Fibroblast of skin of right quadriceps (primary cell): ENCODE measurements at places on chromosomes 5 and 9.

DNA sequence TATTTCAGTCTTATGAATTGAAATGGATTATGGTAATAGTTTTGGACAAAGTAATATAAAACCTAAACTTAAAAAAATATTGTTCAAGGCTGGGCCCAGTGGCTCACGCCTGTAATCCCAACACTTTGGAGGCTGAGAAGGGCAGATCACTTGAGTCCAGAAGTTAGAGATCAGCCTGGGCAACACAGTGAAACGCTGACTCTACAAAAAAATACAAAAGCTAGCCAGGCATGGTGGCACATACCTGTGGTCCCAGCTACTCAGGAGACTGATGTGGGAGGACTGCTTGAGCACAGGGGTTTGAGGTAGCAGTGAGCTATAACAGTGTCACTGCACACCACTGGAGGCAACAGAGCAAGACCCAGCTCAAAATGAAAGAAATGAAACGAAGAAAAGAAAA, 81.9 kb downstream of the SCAI start:
- DNase-seq, result no peak

GRCh38 chr9:2340046-2340760, 281.4 kb upstream of the VLDLR start:
- no peak for DNase-seq

DNA sequence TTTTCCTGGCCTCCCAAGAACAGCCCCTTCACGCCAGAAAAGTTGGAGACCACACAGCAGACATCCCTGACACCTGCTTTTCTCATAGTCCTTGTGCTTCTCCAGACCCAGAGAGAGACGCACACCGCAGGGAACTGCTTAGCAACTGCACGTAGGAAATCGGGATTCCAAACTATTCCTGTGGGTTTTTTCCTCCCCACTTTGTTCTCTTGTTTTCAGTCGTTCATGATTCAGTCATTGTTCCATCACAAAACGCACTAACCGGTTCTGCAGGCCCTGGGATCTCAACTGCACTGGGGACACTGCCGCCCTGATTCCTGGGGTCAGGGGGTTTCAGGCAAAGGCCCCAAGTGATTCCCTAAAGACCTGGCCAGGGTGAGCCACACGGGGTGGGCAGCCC, 588.0 kb upstream of the KLF4 start:
- no peak for DNase-seq

DNA sequence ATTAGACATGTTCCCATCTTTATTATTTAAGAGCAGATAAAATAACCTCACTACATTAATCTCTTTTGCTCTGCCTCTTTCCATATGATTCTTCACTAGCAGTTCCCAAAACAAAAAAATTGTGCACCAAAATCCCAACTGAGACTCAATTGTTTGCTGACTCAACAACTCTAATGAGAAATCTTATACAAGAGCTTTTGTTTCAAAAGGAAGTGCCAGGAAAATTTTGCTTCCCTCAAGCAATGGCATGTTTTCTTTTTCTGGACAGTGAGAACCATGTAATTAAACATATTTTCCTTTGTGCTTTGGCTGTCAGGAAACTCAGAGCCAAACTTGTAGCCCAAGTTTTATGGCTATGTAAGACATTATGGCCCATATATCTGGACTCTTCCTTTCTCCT, 62.0 kb downstream of the TMC1 start:
- DNase-seq, result no peak

DNA sequence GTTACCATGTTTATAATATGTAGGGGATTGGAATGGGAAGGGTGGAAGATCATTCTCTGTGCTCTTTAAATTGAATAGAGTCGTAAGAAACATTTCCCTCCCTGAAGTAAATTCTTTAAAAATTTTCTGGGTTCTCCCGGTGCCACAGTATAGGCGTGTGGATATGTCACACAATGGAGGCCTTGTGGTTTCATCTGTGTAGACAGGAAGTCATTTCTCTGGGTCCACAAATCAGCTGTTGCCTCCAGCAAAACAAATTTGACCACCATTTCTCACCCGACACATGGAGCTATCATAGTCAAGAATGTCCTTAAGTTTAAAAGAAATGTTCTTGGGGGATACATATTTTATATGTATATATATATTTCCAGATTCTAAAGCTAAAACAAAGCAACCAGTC, 17.4 kb downstream of the CEP78 start:
- no peak for DNase-seq

GRCh38 chr9:108416324-108416723, 439.5 kb downstream of the ACTL7B start:
- no peak for DNase-seq

GRCh38 chr9:90092508-90092907, 487.7 kb downstream of the GADD45G start:
- DNase-seq, result no peak

- no peak for DNase-seq
Observed at GRCh38 chr5:66813306-66813705, 217.1 kb downstream of the MAST4 start.

DNA sequence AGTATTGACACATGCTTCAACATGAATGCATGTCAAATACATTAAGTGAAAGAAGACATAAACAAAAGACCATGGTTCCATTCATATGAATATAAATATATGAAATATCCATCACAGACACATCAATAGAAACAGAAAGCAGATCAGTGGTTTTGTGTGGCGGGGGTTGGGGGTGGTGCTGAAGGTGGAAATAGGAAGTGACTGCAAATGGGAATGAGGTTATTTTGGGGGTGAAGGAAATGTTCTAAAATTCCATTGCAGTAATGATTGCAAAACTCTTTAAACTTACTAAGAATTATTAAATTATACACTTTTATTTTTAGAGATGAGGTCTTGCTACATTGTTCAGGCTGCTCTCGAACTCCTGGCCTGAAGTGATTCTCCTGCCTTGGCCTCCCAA, 28.7 kb downstream of the TAF1L start:
- no peak for DNase-seq
